ENCODE measurements at places on chromosomes 5 and 9. TPM values are rescaled to one million over a fixed set of nuclear protein-coding genes. Genes with fewer than 3 reads are reported as not detected.

Gene ARAP3
- 4.5 TPM for total RNA-seq

Gene TCF7
- total RNA-seq = 7.1 TPM

Gene NTRK2
- 0.17 TPM for total RNA-seq

Gene CDH18
- total RNA-seq = 8.1 TPM

Gene PCDHB10
- total RNA-seq = 0.66 TPM

Gene OTULINL
- 0.17 TPM for total RNA-seq

Gene FGF18
- total RNA-seq = 0.29 TPM

All from smooth muscle cell of trachea (primary cell).